BE2C (cell line): ENCODE measurements at places on chromosomes 13 and 19.
A peak's percentile ranks its signal among the peaks of the same experiment; 100 is the strongest.

GRCh38 chr19:17604372-17605025 is 49.0 kb downstream of the COLGALT1 start:
- DNase-seq, result no peak

GRCh38 chr13:21548577-21548976 is 55.4 kb downstream of the MICU2 start:
- no peak for DNase-seq

GRCh38 chr19:17855280-17856152 is 4.2 kb upstream of the RPL18A start:
- peak; percentile 86 for DNase-seq

DNA sequence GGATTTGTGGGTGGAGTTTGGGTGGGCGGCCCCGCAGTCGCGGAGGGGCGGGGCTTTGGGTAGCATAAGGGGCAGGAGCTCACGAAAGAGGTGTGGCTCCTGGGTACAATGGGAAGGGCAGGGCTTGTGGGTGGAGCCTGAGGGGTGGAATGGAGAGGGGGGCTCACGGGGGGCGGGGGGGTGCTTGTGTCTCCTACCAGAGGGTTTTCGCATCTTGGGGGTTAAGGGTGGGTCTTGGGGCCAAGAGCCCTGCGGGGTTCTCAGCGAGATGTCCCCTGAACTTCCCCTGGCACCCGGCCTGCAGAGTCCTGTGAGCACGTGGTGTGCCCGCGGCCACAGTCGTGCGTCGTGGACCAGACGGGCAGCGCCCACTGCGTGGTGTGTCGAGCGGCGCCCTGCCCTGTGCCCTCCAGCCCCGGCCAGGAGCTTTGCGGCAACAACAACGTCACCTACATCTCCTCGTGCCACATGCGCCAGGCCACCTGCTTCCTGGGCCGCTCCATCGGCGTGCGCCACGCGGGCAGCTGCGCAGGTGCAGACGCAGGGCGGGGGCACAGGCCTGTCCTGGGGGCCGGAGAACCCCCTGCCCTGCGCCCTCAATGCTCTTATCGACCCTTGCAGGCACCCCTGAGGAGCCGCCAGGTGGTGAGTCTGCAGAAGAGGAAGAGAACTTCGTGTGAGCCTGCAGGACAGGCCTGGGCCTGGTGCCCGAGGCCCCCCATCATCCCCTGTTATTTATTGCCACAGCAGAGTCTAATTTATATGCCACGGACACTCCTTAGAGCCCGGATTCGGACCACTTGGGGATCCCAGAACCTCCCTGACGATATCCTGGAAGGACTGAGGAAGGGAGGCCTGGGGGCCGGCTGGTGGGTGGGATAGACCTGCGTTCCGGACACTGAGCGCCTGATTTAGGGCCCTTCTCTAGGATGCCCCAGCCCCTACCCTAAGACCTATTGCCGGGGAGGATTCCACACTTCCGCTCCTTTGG is 5.1 kb downstream of the FSTL3 start:
- peak; percentile 97 for DNase-seq

- DNase-seq, result no peak
Observed at GRCh38 chr19:46133101-46133627, 8.7 kb upstream of the IGFL3 start.

- DNase-seq, result no peak
Observed at GRCh38 chr13:111531505-111531904, 211.1 kb downstream of the TEX29 start.

GRCh38 chr13:89267734-89268133 is 1596.6 kb downstream of the SLITRK5 start:
- DNase-seq, result no peak

GRCh38 chr13:76871432-76871831 is 14.8 kb downstream of the KCTD12 start:
- no peak for DNase-seq

DNA sequence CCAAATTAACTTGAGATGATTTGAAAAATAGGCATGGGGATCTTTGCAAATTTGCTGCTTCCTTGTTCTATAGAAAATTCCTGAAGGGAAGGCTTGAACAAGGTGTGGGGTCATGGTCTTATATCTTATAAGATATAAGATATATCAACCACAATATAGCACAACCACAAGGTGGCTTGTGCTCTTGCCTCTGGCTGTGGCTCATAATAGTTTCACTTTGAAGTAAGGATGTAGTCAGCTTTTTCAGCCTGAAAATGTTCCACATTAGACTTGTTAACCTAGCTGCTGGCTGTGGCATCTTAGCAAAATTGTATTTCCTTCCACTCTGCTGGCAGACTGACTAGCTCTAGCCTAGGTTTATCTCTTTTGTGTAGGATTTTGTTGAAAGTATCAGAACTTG is 169.7 kb downstream of the KLF5 start:
- no peak for DNase-seq

DNA sequence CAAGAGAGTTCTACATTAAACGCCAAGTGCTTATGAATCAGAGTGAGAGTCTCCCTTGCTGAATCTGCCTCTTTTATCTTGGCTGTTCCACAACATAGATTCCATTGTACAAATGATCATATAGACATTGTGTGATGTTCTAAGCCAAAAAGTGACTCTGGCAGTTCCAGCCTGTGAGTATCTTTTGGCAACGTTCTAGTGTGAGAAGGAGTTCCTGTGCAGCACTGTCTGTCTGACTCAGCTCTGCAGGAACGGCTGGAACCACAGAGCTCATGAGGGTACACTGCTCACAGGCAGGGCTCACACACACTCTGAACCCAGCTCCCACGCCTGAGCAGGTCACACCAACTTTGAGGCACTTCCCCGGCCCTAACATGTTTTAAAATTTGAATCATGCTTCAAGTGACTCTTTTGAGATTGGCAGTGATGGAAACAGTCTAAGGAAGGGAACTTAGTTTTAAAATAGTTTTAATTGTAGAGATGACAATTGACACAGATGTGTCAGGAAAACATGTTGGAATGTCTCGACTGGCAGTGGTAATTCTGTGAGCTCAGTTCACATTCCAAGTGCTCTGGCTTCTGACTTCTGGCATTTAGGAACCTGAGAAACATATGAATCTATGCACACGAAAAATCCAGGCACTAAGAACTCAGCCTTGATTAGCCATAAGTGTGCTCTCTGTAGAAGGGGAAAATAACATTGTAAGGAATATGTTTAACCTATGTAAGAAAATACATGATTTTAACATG is 272.0 kb downstream of the UQCRFS1 start:
- no peak for DNase-seq

DNA sequence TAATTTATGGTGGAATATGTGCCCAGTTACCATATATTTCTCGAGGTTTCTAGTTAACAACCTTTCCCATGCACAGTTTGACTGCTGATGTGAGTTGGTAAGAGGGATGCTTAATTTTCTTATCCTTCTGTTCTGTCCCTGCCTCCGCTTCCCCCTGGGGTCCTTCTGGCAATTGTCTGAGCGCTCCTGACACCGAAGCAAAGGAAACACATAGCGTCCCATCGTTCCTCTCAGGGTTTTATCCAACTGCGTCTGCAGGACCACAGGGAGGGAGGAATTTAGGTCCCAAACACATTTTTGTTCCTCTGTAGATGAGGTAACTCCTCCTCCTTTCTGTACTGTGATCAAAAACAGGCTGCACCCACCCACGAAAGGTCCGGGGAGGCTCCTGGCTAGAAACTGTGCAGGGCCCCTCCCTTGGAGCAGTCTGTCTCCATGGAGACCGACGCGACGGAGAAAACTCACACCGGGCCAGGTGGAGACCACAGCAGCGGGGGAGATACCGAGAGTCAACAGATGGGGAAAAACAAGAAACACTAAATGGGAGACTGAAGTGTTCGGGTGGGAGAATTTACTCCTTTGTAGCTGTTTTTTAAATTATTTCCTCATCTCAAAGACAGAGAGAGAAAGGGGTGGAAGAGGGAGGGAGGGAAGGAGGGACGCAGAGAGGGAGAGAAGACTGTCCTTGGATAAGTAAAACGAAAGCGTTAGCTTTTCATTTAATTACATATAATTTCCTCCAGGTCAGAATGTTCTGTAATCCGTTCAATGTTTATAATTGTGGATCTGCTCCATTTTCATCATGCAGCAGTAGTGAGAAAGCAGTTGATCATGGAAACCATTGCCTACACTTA is 191.8 kb upstream of the NBEA start:
- peak; percentile 50 for DNase-seq

DNA sequence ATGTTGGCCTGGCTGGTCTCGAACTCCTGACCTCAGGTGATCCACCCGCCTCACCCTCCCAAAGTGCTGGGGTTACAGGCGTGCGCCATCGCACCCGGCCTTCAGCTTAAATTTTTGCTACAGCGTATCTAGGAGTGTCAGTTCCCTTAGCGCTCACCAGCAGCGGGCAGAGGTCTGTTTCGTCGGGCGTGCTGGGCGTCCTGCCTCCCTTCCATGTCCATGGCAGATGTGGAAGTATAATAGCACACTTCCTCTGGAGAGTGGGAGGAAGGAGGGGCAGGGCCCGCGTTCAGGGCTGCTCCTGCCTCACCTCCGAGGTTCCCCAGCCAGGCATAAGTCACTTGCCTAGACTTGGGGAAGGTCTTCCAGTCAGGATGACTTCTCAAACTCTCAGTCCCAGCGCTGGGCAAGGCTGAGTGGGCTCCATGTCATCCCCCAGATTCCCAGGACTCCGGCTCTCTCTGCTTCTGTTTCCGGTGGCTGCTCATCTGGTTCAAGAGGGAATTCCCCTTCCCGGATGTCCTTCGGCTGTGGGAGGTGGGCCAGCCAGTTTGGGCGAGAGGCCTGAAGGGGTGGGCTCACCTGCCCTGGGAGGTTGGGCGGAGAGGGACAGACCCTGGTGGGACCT is 9.5 kb downstream of the IL4I1 start:
- DNase-seq, result no peak

- no peak for DNase-seq
Observed at GRCh38 chr19:44684892-44685863, 13.8 kb upstream of the CEACAM16 start.
